ENCODE measurements at places on chromosomes 7 and 10. TPM values are rescaled to one million over a fixed set of nuclear protein-coding genes. Genes with fewer than 3 reads are reported as not detected.

GRCh38 chr10:35371731-35372130 lies 35.4 kb downstream of the CCNY start:
- H3K36me3 ChIP-seq = no peaks in the 10 kb centered on the region
- no peaks in the 10 kb centered on the region for H3K27me3 ChIP-seq
- H3K27ac ChIP-seq = no peak overlapping the region
- H3K4me1 ChIP-seq = peaks cover 58% of the 10 kb centered on the region

- DNase-seq = peak; percentile 50
- no peaks in the 10 kb centered on the region for H3K27me3 ChIP-seq
- H3K36me3 ChIP-seq = no peaks in the 10 kb centered on the region
- H3K4me1 ChIP-seq = no peaks in the 10 kb centered on the region
These were observed 158.2 kb downstream of the ARHGAP12 start for GRCh38 chr10:31770307-31770902.

GRCh38 chr7:118657391-118658005 lies 433.0 kb downstream of the ANKRD7 start:
- H3K4me3 ChIP-seq = no peak overlapping the region
- H3K4me1 ChIP-seq = no peaks in the 10 kb centered on the region
- DNase-seq = no peak
- H3K36me3 ChIP-seq = no peaks in the 10 kb centered on the region
- H3K27ac ChIP-seq = no peak overlapping the region

GRCh38 chr10:129718548-129719414 lies 245.3 kb downstream of the EBF3 start:
- no peak overlapping the region for H3K4me3 ChIP-seq
- H3K4me1 ChIP-seq = no peaks in the 10 kb centered on the region

DNA sequence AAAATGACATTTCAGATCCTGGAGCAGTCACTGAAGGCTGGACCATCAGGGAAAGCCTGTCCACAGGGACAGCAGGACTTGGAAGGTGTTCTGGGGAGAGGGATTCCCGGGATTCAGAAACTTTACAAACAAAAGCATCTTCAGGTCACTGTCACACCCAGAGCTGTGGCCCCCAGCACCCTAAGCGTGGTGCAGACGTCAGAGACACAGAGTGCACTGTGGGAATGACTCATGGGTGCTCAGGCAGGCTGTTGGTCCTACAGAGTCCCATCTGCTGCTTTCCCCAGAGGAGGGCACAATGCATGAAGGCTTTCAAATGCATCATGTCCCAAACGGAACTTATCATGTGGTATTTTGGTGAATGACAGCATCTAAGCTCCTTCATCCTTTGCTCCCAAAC lies 13.1 kb upstream of the LRMDA start:
- peaks cover 7% of the 10 kb centered on the region for H3K27me3 ChIP-seq
- H3K4me3 ChIP-seq = no peak overlapping the region
- no peaks in the 10 kb centered on the region for H3K36me3 ChIP-seq
- DNase-seq = no peak
- H3K4me1 ChIP-seq = no peaks in the 10 kb centered on the region

DNA sequence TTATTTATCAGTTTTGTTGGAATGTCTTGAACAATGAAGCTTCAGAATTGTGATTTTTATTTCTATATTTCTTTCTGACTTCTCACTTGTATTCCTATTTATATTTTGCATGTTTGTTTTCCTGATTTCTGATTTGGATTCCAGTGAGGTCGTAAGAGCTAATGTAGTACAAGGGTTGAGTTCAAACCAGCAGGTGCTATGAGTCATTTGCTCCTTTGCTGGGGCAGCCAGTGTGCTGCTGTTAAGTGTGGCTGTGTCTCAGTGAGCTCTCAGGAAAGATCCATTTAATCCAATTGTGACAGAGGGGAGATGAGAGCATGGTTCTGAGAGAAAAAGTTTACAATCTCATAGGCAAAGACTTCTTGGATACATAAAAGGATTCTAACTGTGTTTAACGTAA lies 48.6 kb downstream of the MCU start:
- H3K27ac ChIP-seq = no peak overlapping the region
- DNase-seq = no peak
- no peaks in the 10 kb centered on the region for H3K27me3 ChIP-seq

DNA sequence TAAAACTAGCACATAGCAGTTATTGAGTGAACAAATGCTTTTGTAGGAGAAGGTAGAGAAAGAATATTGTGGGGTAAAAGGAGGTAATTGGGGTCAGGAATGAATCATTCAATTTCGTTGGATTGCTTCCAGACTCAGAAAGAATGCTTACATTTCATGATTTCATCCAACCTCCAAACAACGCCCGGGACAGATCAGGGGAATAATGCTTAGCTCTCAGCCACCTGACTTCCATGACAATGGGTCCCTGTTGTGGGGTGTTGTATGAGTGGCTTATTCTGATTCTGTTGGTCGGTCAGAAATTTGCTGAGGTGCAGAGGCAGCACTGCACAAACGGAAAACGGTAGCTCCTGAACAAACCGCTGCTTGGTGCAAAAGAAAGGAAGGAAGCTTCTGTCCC lies 24.0 kb upstream of the INPP5F start:
- no peaks in the 10 kb centered on the region for H3K27me3 ChIP-seq
- no peaks in the 10 kb centered on the region for H3K36me3 ChIP-seq
- no peak for DNase-seq
- no peak overlapping the region for H3K27ac ChIP-seq
- peaks cover 17% of the 10 kb centered on the region for H3K4me1 ChIP-seq

GRCh38 chr7:30584965-30585364 lies 9.7 kb upstream of the GARS1 start:
- peaks cover 20% of the 10 kb centered on the region for H3K36me3 ChIP-seq
- no peak overlapping the region for H3K4me3 ChIP-seq
- no peaks in the 10 kb centered on the region for H3K4me1 ChIP-seq
- no peaks in the 10 kb centered on the region for H3K27me3 ChIP-seq

DNA sequence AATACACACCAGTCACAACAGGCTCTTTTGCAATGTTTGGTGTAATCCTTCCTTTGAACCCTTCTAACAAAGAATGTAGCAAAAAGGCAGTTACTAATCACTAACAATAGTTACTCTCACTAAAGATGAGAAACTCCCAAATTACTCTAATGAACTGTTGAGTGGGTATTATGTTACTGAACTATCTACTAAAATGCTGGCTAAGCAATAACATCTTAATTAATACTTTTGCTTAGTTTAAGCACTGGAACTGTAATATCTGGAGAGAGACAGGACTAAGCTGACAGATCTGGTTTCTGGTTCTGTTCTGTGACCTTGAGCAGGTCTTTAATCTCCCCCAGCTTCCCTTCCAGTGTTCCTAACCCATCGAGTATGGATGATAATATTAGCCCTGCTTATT lies 241.7 kb downstream of the CHCHD3 start:
- no peaks in the 10 kb centered on the region for H3K4me1 ChIP-seq
- no peak for DNase-seq
- H3K27ac ChIP-seq = no peak overlapping the region
- H3K36me3 ChIP-seq = no peaks in the 10 kb centered on the region

DNA sequence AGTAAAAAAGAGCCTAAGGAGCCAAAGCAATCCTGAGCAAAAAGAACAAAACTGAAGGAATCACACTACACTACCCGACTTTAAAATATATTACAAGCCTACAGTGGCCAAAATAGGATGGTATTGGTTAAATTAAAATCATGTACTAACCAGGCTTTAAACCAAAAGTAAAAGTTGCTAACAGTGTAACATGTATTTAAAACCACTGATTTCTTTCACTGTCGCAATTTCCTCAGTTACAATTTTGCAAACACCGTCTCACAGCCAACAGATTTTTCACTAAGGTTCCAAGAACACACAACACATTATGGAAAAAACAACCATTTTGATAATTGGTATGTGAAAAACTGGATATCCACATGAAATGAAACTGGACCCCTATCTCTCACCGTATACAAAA lies 74.0 kb downstream of the JMJD1C start:
- no peak overlapping the region for H3K27ac ChIP-seq
- no peak overlapping the region for H3K4me3 ChIP-seq
- no peak for DNase-seq
- no peaks in the 10 kb centered on the region for H3K36me3 ChIP-seq

DNA sequence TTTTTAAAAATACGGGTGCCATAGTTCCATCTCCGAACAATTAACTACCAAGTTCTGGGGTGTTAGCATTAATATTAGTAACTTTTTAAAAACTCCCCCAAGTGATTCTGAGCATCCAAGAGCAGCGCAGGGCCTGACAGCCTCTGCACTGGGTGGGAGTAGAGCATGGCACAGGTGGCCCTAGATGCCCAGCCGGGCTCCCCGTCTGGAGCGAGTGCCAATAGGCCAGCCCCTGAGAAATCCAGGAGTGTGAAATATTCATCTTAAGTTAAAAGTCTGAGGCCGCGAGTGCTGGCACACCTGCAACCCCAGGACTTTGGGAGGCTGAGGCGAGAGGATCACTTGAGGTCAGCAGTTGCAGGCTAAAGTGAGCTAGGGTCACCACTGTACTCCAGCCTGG lies 16.2 kb downstream of the FAM107B start:
- no peak overlapping the region for H3K4me3 ChIP-seq
- H3K4me1 ChIP-seq = no peaks in the 10 kb centered on the region
- DNase-seq = no peak

GRCh38 chr10:61097026-61097425 lies 153.0 kb upstream of the RHOBTB1 start:
- H3K27me3 ChIP-seq = no peaks in the 10 kb centered on the region
- H3K27ac ChIP-seq = no peak overlapping the region
- H3K4me1 ChIP-seq = no peaks in the 10 kb centered on the region
- H3K36me3 ChIP-seq = no peaks in the 10 kb centered on the region

GRCh38 chr10:79144351-79145173 lies 75.8 kb downstream of the ZMIZ1 start:
- no peaks in the 10 kb centered on the region for H3K36me3 ChIP-seq
- H3K4me3 ChIP-seq = no peak overlapping the region
- H3K27me3 ChIP-seq = no peaks in the 10 kb centered on the region
- H3K27ac ChIP-seq = no peak overlapping the region
- no peak for DNase-seq

GRCh38 chr7:89798599-89798996 lies 355.7 kb upstream of the STEAP1 start:
- no peaks in the 10 kb centered on the region for H3K36me3 ChIP-seq
- H3K27me3 ChIP-seq = no peaks in the 10 kb centered on the region
- no peak overlapping the region for H3K27ac ChIP-seq
- no peak overlapping the region for H3K4me3 ChIP-seq
- H3K4me1 ChIP-seq = no peaks in the 10 kb centered on the region

GRCh38 chr10:53135897-53136253 lies 363.3 kb upstream of the MBL2 start:
- no peak for DNase-seq
- H3K27me3 ChIP-seq = no peaks in the 10 kb centered on the region
- no peaks in the 10 kb centered on the region for H3K4me1 ChIP-seq

GRCh38 chr7:85583131-85583953 lies 396.5 kb upstream of the SEMA3D start:
- no peak overlapping the region for H3K4me3 ChIP-seq
- no peak overlapping the region for H3K27ac ChIP-seq
- no peaks in the 10 kb centered on the region for H3K4me1 ChIP-seq
- DNase-seq = no peak

DNA sequence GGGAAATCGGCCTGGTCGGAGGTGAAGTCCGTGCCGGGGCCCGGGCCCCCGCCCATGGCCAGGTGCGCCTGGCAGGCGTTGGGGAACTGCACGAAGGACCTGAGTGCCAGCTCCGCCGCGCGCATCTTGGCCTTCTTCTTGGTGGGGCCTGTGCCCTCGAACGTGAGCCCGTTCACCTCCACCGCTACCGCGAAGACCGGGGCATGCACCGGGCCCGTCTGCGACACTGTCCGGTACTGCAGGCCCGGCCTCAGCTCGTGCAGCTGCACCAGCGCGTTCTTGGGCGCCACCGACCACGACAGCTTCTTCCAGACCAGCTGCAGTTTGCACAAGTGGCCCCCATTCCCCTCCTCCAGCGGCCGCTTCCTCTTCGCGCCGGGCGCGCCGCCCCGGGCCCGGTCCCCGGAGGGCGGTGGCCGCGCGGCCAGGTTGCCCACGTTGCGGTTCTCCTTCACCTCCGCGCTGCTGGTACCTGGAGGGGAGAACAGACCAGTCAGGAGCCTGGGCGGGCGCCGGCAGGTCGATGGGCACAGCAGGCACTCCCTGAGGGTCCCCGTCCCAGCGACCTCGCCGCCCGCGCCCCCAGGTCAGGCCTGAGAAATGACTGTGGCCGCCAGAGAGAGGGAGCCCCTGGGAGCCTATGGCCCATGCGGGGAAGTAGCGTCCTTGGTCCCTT lies 307.4 kb downstream of the WDR37 start:
- H3K27me3 ChIP-seq = no peaks in the 10 kb centered on the region
- H3K4me3 ChIP-seq = no peak overlapping the region
- no peaks in the 10 kb centered on the region for H3K36me3 ChIP-seq
- no peak for DNase-seq
- H3K27ac ChIP-seq = no peak overlapping the region

- H3K36me3 ChIP-seq = no peaks in the 10 kb centered on the region
- H3K4me3 ChIP-seq = no peak overlapping the region
- no peak for DNase-seq
- H3K27me3 ChIP-seq = no peaks in the 10 kb centered on the region
- H3K27ac ChIP-seq = no peak overlapping the region
These were observed 34.1 kb upstream of the LHFPL3 start for GRCh38 chr7:104294291-104294690.

DNA sequence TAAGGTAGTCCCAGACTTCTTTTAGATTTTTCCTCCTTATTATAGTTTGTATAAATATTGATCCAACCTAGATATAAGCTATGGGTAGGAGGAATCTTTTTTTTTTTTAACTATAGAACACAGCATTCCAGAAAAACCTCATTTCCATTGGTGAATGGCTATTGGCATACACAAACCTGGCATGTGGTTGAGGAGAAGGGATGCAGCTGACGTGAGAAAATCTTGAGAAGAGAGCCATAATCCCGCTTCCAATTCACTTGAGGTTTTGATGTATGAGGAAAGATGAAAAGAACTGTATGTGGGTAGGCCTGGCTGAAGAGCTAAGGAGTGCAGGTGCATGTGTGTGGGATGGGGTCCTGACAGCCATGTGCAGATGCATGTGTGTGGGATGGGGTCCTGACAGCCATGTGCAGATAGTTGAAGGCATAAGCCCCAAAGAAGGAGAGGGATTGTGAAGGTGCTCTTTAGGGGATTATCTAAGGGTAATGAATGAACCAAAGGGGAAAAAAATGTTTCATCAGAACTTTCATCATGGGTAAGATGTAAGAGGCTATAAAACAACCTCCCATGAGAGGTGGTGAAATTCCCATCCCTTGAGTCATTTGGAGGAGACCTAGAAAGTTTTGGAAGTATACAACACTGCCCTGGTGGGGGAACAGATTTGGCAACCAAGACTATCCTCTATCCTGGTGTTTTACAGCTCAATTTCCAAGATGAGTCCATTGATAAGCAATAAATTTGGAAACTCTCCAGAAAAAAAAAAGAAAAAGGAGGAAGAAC lies 3.8 kb upstream of the PKD2L1 start:
- DNase-seq = no peak
- H3K27me3 ChIP-seq = peaks cover 3% of the 10 kb centered on the region

GRCh38 chr7:17255926-17256325 lies 42.5 kb upstream of the AHR start:
- H3K4me3 ChIP-seq = no peak overlapping the region
- no peaks in the 10 kb centered on the region for H3K36me3 ChIP-seq

- DNase-seq = no peak
- no peaks in the 10 kb centered on the region for H3K27me3 ChIP-seq
These were observed 151.1 kb downstream of the TMEM26 start for GRCh38 chr10:61302124-61302523.

Gene ST7
- total RNA-seq = 4.0 TPM

Gene DDC
- total RNA-seq = not detected

Gene TSPAN12
- not detected for total RNA-seq

Gene METTL27
- total RNA-seq = 7.6 TPM

Gene GIMAP6
- 158 TPM for total RNA-seq

Gene RNF32
- 1.3 TPM for total RNA-seq

Gene CLIP2
- total RNA-seq = 5.7 TPM

Gene DKK1
- total RNA-seq = not detected

Gene IGFBP1
- total RNA-seq = not detected

Gene KCP
- 0.39 TPM for total RNA-seq

Data from CD4-positive, alpha-beta memory T cell (primary cell).